Lower leg skin (tissue), 4 donors: ENCODE measurements at places on chromosomes 16 and 17. TPM values are rescaled to one million over a fixed set of nuclear protein-coding genes. Genes with fewer than 3 reads are reported as not detected.

DNA sequence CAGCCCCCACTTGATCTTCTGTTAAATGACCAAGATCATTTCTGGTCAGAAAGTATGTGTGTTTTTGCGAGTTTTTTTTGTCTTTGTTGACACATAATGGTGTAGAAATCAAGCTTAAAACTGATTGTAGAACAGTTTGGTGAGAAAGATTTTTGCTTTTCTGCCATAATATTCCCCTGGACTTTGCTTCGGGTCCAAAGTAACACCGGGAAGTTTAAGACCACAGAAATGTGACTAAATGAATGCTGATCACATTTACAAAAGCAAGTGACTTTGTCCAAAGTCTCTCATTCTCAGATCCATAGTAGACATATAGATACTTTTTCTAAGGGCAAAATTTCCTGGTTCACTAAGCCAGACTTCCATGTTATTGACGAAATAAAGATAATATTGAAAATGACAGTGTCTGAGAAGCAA is 2.6 kb downstream of the FAM20A start:
- no peak for DNase-seq

- peak; percentile 57 for DNase-seq
These were observed 5.7 kb downstream of the DLG4 start for GRCh38 chr17:7213895-7214299.

DNA sequence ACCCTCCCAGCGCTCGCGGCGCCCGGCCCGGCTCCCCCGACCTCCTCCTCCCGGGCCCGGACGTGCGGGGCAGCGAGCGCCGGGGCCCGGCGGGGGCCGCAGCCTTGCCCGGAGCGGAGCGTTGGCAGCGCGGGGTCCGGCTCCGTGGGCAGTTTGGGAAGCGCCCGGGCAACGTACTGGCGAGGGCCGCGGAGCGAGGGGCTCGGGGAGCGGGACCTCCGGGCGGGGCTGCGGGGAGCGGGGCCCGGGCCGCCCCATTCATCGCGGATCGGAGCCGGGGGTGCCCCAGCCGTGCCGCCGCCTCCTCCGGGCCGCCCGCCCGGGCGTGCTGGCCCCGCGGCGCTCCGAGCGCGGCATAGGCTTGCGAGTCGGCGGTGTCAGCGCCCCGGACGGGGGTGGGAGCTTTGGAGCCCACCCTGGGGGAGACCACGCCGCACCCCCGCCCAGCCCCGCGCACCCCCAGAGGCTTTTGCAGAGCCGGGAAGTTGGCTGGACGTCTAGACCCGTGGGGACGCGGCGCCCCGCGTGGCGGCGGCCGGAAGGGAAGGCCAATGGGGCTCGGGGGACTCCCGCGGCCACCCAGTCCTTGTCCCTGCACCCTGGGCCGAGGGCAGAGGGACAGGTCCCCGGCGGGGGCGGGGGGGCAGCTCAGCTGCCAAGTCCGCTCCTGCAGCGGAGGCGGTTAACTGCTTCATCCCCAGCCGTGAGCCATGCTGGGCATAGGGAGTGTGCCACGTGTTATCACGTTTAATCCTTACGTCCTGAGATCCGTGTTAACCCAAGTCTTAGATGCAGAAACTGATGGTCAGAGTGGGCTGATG is 852 bp downstream of the ZNF469 start:
- no peak for DNase-seq

The NOL3 gene
- 94.1 TPM for total RNA-seq

DNA sequence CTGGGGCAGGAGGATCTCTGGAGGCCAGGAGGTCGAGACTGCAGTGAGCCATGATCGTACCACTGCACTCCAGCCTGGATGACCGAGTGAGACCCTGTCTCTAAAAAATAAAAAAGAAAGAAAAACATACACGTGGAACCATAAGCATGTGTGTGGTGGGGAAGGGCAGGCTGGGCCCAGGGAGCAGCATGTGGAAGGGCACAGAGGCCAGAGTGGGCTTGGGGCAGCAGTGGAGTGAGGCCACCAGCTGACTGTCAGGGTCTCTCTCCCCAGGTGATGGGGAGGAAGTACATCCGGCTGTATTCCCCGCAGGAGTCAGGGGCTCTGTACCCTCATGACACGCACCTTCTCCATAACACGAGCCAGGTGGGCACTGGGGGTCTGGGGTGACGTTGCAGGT is 16.8 kb downstream of the KDM8 start:
- no peak for DNase-seq

The RAMP2 gene
- 9.6 TPM for total RNA-seq

DNA sequence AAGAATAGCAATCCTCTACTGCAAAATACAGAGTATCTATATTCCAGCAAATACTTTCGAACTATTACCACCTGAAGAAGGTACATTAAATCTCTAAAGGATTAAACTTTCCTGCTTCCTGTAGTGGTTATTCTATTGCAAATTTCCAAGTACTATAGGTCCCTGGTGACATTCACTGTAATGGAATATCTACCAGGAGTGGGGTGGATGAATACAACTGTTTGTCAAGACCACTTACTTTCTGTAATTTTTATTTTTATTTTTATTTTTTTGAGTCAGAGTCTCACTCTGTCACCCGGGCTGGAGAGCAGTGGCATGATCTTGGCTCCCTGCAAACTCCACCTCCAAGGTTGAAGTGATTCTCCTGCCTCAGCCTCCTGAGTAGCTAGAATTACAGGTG is 389.5 kb downstream of the TMEM114 start:
- no peak for DNase-seq

DNA sequence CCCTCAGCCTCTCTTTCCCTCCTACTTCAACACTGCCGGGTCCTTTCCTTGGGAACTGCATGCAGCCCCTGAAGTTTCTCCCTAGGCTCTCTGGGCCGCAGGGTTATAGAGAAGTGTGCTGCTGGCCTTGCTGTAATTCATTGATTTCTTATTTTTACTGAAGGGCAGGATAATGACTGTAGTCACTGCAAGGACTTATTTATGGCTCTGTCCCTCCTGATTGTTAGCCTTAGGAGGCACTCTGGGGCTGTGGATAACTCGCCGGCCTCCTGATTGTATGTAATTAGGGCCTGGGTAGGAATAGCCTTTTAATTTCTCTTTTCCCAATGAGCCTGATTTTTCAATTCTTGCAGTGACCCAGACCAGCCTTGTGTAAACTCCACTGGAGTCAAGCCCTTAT is 138.3 kb upstream of the CDH13 start:
- DNase-seq, result no peak

The USP43 gene
- 4.4 TPM for total RNA-seq

- DNase-seq, result peak; percentile 38
These were observed at the start of gene KLHL36 for GRCh38 chr16:84647828-84648594. Gene KLHL36, plus strand, starts transcription at chr16:84648511. Its CDS starts 2,357 bp downstream, at chr16:84650868.

GRCh38 chr16:23182206-23182678 is 303 bp upstream of the SCNN1G start:
- peak; percentile 65 for DNase-seq

GRCh38 chr17:2689411-2690164 is 22.0 kb downstream of the CLUH start:
- DNase-seq, result no peak

DNA sequence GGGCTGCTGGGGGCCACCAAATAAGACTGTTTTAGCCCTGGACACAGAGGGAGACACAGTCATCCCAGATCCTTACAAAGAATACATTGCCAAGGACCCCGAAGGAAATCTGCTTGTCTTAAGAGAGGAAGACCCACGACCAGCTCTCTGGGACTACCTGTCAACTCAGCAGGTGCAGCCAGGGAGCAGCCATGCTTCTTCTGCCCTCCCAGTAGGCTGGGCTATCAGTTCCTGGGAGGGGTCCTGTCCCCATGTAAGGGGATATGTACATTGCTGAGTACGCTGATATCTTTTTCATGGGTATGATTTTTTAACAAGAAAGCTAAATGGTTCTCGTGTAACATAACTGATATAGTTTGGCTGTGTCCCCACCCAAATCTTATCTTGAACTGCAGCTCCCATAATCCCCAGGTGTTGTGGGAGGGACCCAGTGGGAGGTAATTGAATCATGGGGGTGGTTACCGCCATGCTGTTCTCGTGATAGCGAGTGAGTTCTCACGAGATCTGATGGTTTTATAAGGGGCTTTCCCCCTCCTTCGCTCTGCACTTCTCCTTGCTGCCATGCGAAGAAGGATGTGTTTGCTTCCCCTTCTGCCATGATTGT is 11.3 kb downstream of the SSTR2 start:
- DNase-seq, result no peak

DNA sequence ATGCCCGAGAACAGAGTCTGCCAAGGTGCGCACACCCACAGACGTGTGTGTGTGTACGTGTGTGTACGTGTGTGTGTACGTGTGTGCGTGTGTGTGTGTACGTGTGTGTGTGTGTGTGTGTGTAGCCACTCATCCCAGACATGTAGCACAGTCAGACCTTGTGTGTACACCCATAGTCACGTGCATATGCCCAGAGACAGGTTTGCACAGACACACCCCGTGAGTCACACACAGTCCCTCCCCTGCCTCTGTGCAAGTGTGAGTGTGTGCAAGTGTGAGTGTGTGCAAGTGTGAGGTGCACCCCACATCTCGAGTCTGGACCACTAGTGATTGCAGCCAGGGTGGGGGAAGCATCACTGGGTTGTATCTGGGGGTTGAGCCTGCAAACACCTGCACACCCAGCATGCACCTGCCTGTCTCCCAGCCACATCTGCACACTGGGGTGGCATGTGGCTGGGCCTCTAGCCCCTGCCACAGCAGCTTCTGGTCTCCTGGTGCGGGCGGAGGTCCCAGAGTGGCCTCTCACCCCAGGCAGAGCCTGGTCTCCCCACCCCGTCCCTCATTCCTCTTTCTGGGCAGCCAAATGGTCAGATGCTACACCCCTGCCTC is 23.6 kb downstream of the BAHCC1 start:
- DNase-seq, result no peak

GRCh38 chr16:30786115-30786935 is 680 bp downstream of the ZNF629 start:
- no peak for DNase-seq

DNA sequence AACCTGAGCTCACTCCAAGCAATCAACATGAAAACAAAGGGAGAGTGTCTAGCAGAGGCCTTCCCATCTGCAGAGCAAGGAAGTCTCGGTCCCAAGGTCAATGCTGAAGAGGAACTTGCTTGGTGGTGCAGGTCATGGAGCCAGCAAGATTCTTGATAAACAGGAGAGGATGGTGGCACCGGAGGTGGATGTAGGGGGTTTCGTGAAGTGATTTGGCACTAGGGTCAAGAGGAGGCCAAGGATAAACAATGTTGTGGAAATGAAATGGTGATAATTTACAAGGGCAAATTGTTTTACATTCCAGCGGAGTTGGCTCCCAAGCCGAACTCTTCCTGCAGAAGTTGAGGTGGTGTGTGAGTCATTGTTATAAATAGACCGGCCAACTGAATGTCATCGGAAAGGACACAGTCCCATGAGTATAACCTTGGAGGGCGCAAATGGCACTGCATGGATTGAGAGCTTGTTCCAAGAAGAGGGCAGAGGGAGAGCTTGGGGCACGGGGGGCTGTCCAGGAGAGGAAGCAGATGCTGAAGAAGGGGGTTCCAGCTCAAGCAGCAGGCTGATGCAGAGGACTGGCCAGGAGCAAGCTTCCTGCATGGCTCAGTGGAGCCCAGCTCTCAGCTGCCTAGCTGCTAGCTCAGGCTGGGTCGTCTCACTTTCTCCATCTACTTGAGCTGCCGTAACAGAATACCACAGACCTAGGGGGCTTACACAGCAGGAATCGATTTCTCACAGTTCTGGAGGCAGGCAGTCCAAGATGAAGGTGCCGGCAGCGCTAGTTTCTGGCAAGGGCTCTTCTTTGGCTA is 136.6 kb downstream of the COPRS start:
- no peak for DNase-seq

DNA sequence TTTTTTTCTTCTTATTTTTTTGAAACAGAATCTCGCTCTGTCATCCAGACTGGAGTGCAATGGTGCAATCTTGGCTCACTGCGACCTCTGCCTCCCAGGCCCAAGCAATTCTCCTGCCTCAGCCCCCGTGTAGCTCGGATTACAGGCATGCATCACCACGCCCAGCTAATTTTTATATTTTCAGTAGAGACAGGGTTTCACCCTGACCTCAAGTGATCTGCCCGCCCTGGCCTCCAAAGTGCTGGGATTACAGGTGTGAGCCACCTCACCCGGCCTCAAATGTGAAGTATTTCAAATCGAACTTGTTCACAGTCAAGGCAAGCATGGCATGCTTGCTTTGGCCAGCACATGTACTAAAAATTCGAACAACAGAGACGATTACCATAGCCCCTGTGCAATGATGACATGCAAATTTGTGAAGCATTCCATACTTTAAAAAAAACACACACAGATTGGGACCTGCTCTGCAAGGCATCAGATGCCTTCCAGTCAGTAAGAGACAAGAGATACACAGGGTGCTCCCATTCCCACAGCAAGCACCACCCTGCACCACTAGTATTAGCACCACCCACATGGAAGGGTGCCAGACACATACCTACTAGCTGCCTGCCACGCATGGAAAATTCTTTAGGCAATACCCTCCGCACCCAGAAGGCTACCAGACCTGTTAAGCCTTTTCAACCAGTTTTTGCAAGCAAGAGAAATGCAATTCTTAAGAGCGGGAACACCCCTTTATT is 47.2 kb downstream of the ANKRD11 start:
- peak; percentile 90 for DNase-seq

The COG4 gene
- 46.3 TPM for total RNA-seq

The OTOP2 gene
- not detected for total RNA-seq

DNA sequence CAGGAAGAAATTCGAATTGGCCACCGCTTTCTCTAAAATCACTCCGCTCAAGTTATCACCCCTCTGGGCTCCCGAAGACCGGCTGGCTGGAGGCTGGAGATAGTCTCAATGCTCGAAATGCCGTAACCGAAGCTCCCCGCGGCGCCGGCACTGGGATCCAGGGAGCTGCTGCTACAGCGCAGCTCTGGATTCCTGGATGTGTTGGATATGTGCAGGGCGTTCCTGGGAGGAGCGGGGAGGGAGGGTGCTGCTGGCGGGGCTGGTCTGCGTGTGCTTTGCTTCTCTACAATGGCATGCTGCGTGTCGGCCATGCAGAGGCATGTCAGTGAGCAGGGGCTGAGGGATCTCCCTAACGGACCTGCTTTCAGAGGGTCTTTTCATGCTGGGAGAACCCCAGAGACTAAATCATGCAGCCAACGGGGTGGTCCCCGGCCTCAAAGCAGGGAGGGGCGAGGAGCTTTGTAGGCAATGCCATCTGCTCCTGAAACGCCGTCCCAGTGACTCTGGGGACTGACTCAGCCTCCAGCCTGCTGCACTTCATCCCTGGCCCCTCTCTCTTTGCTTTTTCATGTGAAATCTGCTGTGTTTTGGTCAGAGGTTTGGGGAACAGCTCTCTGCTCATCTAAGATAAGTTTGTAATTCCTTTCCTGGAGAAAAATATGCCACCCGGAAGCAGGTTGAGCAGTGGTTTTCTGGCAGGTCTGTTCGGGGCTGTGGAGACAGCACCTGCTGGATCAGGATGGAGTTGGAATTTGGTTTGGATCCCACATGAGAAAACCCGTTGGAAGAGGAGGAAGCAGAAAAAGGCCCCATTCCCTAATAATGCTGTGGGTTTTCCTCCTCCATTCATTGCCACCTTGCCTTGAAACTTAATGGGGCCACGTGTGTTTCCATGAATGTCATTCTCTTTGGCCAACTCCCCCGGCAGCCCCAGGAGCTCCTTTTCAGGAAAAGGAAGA is 311.4 kb downstream of the SEC14L1 start:
- no peak for DNase-seq

- no peak for DNase-seq
These were observed 1.6 kb upstream of the EFTUD2 start for GRCh38 chr17:44900894-44901293.

- no peak for DNase-seq
These were observed 2.1 kb downstream of the PRR35 start for GRCh38 chr16:561957-562938.

- DNase-seq, result peak; percentile 55
These were observed 43.3 kb downstream of the PGS1 start for GRCh38 chr17:78421534-78422266.

The RAC3 gene
- 11.4 TPM for total RNA-seq
